ENCODE measurements at places on chromosomes 2 and 18. TPM values are rescaled to one million over a fixed set of nuclear protein-coding genes. Genes with fewer than 3 reads are reported as not detected.
A peak's percentile ranks its signal among the peaks of the same experiment; 100 is the strongest.

CASP10 gene
- 6.7 TPM for total RNA-seq

ANKRD23 gene
- total RNA-seq = 6.5 TPM

MIB1 gene
- 58.9 TPM for total RNA-seq

NPPC gene
- 1.5 TPM for total RNA-seq

SEPTIN10 gene
- total RNA-seq = 66.7 TPM

DNA sequence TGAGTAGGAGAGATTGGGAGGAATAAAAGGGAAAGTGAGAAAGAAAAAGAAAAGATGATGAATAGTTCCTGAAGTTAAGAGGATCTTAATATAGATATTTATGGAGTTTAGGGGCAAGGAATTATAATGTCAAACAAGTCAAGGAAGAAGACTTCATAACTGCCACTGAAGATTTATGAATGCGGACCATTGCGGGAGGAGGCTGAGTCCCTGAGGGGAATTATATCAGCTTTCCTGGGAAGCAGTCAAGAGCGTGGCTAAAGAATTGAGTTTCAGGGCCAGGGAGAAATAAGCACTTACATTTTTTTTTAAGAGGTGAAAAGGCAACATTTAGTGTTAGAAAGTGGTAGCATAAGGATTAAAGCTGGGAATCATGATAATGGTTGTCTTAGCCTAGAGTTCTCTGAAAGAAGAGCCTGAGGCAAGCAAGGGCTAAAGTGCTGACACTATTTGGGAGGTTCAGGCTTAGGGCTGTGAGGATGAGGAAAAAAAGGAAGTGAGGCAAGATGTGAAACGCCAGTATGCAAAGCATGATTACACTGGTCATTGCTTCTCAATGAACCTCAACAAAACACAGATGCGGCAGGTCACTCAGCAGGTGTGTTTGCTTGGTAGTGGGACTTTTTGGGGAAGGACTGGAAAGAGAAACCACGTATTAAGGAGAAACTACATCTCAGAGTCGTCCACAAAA is 217.1 kb downstream of the SLC4A3 start:
- no peaks in the 10 kb centered on the region for H3K4me1 ChIP-seq
- H3K27me3 ChIP-seq = no peaks in the 10 kb centered on the region
- peak; percentile 23 for DNase-seq
- H3K4me3 ChIP-seq = no peak overlapping the region
- H3K36me3 ChIP-seq = no peaks in the 10 kb centered on the region
- H3K27ac ChIP-seq = no peak overlapping the region

MYO3B gene
- total RNA-seq = 0.27 TPM

CEP76 gene
- total RNA-seq = 5.7 TPM

UGT1A1 gene
- not detected for total RNA-seq

- H3K27ac ChIP-seq = no peak overlapping the region
- H3K4me1 ChIP-seq = peaks cover 34% of the 10 kb centered on the region
- no peaks in the 10 kb centered on the region for H3K27me3 ChIP-seq
- H3K36me3 ChIP-seq = peaks cover 58% of the 10 kb centered on the region
- H3K4me3 ChIP-seq = no peak overlapping the region
These were observed 89.7 kb downstream of the USP40 start for GRCh38 chr2:233476651-233477547.

- H3K27ac ChIP-seq = no peak overlapping the region
- H3K4me3 ChIP-seq = no peak overlapping the region
- H3K4me1 ChIP-seq = peaks cover 22% of the 10 kb centered on the region
- peaks cover 19% of the 10 kb centered on the region for H3K36me3 ChIP-seq
- DNase-seq = no peak
These were observed 2.0 kb upstream of the ZFAND2B start for GRCh38 chr2:219204425-219205164.

TEX44 gene
- not detected for total RNA-seq

- no peak for DNase-seq
- peaks cover 30% of the 10 kb centered on the region for H3K4me1 ChIP-seq
- no peak overlapping the region for H3K27ac ChIP-seq
These were observed 189.7 kb downstream of the TMEM247 start for GRCh38 chr2:46669016-46669415.
